GM12878 (cell line): ENCODE measurements at places on chromosomes 11 and 22. TPM values are rescaled to one million over a fixed set of nuclear protein-coding genes. Genes with fewer than 3 reads are reported as not detected.

DNA sequence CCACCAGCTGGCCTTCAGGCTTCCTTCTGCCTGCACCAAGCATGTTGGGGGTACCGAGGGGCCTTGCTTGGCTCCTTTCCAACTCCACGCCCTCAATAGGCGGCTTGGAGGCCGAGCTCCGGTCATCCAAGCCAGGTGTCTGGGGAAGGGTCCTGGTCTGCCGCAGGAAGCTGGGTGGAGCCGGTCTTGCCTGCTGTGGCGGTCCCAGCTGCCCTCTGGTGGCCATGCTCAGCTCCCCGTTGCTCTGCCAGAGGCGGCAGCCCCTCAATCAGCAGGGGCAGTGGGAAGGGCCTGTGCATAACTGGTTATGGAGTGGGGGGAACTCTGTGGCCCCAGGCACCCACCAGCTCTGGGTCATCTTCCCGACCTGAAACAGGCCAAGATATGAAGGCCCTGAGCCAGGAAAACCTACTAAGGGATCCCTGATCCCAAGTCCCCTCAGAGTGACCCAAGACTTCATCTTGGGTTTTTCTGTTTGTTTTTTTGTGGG lies 3.2 kb downstream of the ARVCF start:
- DNase-seq, result no peak

MICAL2 gene
- total RNA-seq, result 4.9 and 5.6 TPM in 2 replicates

- no peak for DNase-seq
Observed at GRCh38 chr11:1820463-1821325, 14.1 kb upstream of the SYT8 start.

SLCO2B1 gene
- total RNA-seq, result 1.1 and 1.8 TPM in 2 replicates

DNA sequence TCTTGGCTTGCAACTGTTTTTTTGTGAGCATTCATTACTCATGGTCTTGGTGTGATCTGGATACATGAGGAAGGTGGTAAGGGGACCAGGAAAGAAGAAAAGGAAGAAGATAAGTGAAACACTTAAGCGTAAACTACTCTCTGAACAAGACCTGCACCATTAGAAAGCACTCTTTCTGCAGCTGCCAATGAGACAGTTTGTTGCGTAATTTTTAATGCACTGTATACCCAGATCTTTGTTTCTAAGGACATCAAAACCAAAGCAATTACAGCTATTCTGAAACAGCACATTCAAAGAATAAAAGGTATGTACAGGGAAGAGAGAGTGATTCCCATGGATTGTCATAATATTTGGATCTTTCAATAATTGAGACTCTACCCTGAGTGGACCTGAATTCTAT lies 147.4 kb downstream of the BLID start:
- no peak for DNase-seq

GRCh38 chr11:93512073-93512475 lies 31.1 kb downstream of the SMCO4 start:
- peak; percentile 64 for DNase-seq
